ENCODE measurements at places on chromosomes 1 and 21. TPM values are rescaled to one million over a fixed set of nuclear protein-coding genes. Genes with fewer than 3 reads are reported as not detected.

The WDR64 gene
- not detected for total RNA-seq

The THEM5 gene
- total RNA-seq, result not detected

The COL8A2 gene
- 1.3 TPM for total RNA-seq

The PLA2G2D gene
- not detected for total RNA-seq

The SYT11 gene
- total RNA-seq, result 20.8 TPM

The FMO2 gene
- 3.9 TPM for total RNA-seq

The CPT2 gene
- total RNA-seq, result 19.7 TPM

The ORC1 gene
- 13.1 TPM for total RNA-seq

The TFF1 gene
- total RNA-seq, result not detected

The FMO5 gene
- 0.59 TPM for total RNA-seq

The FOXO6 gene
- total RNA-seq, result not detected

The COL16A1 gene
- total RNA-seq, result 39.8 TPM

The MSH4 gene
- total RNA-seq, result not detected

The LHX8 gene
- not detected for total RNA-seq

The NR1I3 gene
- not detected for total RNA-seq

The CEPT1 gene
- total RNA-seq, result 20.2 TPM

The UBQLN4 gene
- total RNA-seq, result 17.4 TPM

The AMY1B gene
- total RNA-seq, result not detected

The ABCA4 gene
- not detected for total RNA-seq

The ZNF593OS gene
- not detected for total RNA-seq

The WNT4 gene
- not detected for total RNA-seq

The RHEX gene
- total RNA-seq, result not detected

The MATN1 gene
- not detected for total RNA-seq

The EFNA3 gene
- total RNA-seq, result 1.2 TPM

Measured in bronchus fibroblast of lung (primary cell).